GM12892 (cell line): ENCODE measurements at places on chromosomes 4 and X.
A peak's percentile ranks its signal among the peaks of the same experiment; 100 is the strongest.

DNA sequence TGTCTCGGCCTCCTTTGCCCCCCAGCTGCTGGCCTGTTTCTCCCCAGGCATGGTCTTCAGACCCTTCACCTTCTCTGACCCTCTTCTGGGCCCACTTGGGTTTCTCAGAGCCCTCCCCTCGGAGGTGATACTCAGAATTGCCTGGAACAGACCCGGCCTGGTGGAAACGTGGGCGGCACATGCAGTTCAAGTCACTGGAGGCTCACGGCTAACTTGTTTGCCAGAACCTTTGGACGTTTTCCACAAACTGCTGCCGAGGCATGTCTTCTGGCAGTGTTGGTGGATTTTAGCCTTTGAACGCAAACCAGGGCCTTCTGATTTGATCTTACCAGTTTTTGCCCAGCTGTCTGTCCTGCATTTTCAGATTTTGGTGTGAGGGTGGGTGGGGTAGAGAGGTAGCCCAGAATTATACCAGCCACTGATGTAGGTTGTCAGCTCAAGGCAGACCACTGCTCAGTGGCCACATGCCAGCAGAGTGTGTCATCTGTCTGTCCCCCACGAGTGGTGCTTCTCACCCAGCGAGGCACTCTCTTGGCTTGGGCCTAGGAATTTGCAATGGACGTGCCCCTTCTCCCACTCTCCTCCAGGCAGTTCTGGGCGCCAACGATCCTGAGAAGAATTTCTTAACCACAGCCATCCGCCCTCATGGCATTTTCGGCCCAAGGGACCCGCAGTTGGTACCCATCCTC, 32.5 kb upstream of the ZNF185 start:
- no peak for DNase-seq

GRCh38 chr4:91345632-91346031, 958.1 kb upstream of the GRID2 start:
- no peak for DNase-seq

- DNase-seq = no peak
Observed at GRCh38 chrX:25043192-25043591, 27.4 kb upstream of the ARX start.

GRCh38 chr4:67575232-67576058, 16.9 kb downstream of the STAP1 start:
- no peak for DNase-seq

GRCh38 chrX:16671005-16671404, 21.0 kb downstream of the S100G start:
- peak; percentile 19 for DNase-seq

DNA sequence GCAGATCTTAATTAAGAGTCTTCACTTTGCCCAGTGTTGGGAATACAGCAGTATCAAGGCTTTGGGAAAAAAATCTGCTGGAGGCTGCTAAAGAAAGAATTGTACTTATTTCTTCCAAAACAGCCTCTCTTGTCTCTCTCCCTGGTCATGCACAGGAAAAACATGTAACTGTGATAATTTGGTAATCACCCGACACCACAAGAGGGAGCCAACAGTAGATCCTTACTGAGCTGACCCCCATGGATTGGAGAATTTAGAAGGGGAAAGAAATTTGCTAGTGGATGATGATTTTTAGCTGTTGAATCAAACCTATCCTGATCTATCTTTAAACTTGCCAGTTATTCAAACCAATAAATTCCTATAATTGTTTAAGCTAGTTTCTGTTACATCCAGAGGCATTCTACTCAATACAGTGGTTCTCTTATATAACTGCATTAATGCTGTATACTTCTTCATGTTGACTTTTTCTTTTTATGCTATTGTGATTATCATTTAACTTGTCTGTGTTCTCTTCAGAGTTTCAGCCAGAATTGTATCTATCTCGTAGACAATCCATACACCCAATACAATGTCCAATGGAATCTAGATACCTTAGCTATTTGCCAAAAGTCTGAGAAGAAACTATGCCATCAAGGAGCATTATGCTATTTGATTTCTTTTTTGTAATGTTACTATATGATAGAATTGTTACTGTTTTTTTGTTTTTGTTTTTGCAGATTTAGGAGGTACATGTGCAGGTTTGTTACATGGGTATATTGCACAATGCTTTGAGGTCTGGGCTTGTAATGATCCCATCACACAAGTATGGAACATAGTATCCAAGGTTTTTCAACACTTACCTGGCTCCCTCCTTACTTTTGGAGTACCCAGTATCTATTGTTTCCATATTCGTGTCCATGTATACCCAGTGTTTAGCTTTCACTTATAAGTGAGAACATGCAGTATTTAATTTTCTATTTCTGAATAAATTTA, 31.3 kb upstream of the ARHGEF38 start:
- peak; percentile 26 for DNase-seq

DNA sequence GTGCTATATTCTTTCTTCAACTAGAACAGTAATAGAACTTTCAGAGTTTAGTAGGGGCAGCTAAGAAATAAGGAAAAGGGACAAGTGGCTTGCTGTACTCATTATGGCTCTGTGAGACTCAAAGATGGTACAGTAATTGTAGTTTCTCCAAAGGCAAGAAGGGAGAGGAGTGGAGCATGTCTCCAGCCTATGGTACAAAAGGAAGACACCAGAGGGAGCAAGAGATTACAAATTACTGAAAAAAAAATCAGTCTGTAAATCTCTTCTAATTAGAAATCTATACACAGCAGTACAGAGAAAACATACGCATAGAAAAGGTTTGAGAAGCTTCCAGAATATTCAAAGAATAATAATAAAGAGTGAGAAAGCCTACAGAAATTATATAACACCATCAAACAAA, 61.4 kb downstream of the KLHL4 start:
- no peak for DNase-seq

DNA sequence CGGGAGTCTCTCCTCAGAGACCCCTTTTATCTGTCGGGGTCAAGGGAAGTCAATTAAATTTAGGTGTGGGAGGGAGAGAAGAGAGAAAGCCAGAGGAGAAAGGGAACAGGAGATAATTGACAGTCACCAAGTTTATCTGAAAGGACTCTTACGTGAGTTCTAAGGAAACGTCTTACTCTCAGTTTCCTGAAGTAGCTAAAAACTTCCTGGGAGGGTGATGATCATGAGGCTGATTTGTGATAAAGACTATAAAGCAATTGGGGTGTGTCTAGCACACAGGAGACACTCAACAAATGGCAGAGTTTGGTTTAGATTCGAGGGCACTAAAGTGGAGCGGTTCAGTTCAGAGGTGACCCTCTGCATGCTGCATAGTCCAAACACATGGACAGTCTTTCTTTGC, 254.1 kb downstream of the FBXW7 start:
- no peak for DNase-seq

DNA sequence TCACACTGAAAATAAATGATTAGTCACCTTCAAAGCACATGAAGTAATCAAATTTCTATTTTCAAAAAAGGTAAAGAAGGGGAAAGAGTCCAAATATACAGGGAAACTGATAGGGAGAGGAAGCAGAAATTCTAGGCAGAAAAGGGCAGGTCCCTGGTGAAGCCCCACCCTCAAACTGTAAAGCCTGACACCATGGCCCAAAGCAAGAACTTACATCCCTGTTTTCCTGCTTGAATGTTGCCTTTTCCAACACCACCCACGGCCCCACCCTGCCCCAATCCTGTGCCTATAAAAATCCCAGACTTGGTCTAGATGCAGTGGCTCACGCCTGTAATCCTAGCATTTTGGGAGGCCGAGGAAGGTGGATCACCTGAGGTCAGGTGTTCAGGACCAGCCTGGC, 361.8 kb downstream of the PPP3CA start:
- DNase-seq = no peak

DNA sequence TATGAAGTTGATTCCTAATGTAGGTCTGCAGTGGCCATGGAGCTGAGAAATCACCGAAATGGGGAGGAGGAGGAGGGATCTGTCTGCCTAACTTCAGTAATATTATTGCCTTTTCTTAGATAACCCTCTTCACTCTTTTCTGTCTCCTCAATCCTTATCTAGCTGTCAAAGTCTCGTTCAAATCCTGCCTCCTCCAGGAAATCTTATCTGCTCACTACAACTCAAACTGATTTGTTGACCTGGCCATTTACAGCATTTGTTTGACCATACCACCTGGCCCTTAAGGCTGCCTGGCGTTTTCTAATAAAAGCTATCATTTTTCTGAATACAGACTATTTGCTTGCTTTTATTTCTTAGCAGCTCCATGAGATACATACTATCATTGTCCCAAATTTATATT, 33.8 kb downstream of the GALNT7 start:
- DNase-seq = no peak

DNA sequence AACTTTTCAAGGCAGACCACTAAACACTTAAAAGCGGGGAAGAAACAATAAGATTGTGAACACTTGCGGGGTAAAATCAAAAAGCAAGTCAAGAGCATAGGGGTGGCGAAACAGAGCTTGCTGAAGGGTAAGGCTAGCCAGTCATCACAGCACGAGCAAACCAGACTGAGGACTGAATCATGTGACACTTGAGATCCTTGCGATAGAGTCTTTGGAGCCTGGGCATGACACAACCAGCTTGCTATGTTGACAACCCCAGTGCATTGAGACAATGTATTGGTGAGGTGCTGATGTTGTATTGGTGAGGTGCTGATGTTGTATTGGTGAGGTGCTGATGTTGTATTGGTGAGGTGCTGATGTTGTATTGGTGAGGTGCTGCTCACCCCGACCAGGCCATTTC, 72.3 kb downstream of the SLIT2 start:
- no peak for DNase-seq

GRCh38 chrX:130247996-130248395, 20.7 kb downstream of the ZNF280C start:
- DNase-seq = no peak

DNA sequence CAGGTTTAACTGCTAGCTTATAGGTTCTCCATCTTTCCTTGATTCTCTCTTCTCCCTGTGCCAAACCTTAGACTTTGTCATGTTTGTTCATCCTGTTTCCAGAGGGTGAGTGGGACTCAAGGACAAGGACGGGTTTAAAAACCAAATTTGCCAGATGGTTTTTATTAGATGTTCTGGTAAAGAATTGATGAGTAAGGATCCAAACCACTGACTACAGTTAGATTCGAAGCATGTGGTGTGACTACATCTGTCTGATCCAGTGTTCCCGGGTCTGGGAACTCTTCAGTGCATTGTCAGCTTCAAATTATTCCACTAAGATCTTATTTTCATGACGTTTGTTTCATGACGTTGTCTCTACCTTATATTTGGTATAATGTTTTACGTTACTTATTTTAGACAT, 37.5 kb downstream of the MTMR1 start:
- DNase-seq = no peak

GRCh38 chrX:99572711-99573110, 837.4 kb downstream of the PCDH19 start:
- no peak for DNase-seq

DNA sequence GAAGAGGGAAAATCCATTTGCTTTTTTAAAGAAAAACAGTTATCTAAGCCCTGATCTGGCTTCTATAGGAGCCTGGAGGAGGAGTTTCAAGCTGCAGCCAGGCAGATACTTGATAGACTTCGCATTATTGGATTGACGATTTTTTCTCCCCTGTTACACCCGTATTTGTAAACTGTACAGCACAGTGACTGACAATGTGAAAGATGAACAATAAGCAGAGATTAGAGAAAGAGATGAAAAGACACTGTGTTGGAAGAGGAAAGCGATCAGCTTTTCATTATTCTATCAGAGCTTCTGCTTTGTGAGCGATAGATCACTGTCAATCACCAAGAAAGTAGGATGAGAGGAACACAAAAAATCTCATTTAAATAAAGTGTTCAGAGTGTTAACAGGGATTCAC, 639.2 kb downstream of the TLL1 start:
- DNase-seq = no peak

- no peak for DNase-seq
Observed at GRCh38 chr4:179855469-179855868, 2387.7 kb upstream of the TENM3 start.

DNA sequence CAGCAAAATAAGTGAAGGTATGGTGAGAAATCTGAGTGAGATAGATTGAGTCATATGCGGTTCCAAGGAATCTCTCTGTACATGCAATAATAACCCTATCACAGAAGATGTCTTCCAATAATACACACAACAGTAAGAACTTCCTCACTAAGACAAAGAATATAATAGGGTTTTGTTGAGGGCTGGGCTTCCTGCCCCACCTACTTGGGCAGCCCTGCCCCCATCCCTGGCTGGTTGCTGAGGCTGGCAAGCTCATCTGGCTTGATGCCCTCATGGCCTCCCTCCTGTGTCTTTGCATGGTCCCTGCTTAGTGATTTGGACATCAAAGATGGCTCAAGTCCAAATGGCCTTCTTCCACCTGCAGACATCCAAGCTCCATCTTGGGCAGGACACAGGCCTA, 2.7 kb downstream of the GEMIN8 start:
- DNase-seq = no peak

DNA sequence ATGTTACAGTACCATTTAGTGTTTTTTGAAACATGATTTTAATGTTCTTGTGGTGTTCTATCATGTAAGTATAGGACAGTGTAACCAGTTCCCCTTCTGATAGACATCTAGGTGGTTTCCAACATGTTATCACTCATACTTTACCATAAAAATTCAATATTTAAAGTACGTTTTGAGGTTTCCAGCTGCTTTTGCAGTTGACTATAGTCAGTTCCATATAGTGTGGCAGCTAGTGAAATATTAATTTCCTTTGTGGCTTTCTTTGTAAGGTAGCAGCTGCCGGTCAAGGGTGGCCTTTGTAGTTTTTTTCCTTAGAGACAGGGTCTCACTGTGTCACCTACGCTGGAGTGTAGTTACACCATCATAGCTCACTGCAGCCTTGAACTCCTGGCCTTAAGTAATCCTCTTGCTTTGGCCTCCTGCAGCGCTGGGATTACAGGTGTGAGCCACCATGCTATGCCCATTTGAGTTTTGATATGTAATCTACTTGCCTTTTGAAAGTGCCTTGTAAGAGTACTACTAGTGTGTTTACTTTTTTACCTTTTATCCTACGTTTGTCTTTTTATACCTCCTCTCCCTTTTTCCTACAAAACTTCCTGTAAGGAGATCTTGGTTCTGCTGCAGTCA, 63.0 kb downstream of the ARHGAP10 start:
- DNase-seq = no peak

DNA sequence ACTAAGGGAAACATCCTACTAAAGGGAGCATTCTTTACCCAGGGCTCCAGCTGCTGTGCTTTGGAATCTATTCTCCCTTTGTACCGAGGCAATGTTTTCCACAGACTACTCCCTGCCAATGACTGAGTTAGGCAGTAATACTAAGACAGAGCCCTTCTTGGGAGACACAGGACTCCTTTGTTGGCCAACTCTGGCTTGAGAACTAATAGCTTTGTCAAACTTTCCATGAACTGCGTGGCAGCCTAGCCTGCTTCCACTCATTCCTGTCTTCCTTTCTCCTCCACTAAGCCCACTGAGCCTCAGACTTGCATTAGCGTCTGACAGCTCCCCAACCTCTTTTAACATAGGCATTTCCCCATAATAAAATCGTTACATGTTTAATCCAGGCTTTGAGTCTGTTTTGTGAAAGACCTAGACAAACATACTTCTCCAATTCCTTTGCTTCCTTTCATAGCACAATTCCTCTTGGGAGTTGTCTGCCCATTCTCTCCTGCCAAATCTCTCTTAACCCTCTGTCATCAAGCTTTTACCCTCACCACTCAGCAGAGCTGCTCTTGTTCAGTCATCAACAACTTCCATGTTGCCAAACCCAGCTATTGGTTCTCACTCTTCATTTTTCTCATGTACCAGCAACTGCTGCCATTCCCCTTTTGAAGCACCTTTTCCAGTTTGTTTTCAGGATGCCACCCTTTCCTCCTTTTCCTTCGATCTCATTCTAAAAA, 300.3 kb upstream of the IGFBP7 start:
- DNase-seq = no peak

- DNase-seq = peak; percentile 44
Observed at GRCh38 chrX:19544693-19545305, 29.5 kb upstream of the MAP3K15 start.
